ENCODE measurements at places on chromosomes 4 and X.

DNA sequence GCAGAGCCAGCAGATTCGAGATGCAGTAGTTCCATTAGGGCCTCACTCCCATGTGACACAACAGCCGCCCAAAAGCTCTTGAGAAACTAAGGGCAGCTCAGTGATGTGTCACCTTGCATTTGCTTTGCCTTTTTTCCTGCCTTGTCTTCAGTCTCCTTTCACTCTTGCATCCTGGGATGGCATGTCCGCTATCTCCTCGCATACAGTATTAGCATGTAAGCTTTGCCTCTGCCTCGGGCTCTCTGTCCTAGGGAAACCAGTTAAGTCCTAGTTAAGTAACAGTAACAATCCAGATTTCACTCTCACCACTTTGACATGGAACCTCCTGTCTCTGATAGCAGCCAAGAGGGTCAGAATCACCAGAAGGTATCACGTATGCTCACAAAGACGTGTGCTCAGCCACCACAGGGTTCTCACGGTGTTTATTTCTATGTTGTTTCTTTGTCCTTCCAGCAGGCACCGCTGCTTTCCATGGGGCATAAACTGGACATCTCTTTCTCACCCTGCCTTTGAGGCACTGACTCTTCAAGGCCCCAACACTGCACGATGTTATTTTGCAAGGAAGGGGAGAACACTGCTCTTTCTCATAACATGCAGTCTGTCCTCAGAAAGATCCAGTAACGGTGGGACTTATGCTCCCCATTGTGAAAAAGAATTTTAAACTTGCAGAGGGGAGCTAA lies 26.7 kb upstream of the SORBS2 start:
- no peak for DNase-seq

DNA sequence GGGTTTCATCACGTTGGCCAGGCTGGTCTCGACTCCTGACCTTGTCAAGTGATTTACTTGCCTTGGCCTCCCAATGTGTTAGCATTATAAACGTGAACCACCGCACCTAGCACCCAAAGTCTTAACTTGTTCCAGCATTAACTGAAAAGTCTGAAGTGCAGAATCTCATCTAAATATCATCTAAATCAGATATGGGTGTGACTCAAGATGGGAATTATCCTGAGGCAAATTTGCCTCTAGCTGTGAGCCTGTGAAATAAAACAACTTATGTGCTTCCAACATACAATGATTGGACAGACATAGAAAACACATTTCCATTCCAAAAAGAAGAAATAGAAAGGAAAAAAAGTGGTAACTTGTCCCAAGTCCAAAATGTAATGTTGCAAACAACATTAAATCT lies 641.1 kb upstream of the ATOH1 start:
- no peak for DNase-seq

- DNase-seq, result no peak
Measured at GRCh38 chr4:153074486-153074885, 129.8 kb upstream of the TRIM2 start.

- DNase-seq, result no peak
Measured at GRCh38 chr4:17535242-17535641, 20.3 kb downstream of the CLRN2 start.

- DNase-seq, result no peak
Measured at GRCh38 chr4:73019462-73020047, 50.0 kb downstream of the COX18 start.

DNA sequence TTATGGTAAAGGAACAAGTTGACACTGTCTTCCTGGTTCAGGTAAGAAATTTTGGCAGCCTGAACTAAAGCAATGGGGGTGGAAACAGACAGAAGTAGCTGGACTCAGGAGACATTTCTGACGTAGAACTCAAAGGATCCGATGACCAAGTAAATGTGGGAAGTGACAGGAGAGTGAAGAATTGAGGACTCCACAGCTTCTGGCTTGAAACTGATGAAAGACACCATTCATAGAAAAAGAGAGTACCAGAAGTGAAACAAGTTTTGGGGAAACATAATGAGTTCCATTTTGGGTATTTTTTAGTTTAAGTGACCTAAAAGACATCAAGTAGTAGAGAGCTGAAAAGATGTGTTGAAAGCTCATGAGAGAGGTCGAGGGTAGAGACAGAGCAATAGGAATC lies 5.7 kb downstream of the FAM120C start:
- no peak for DNase-seq

DNA sequence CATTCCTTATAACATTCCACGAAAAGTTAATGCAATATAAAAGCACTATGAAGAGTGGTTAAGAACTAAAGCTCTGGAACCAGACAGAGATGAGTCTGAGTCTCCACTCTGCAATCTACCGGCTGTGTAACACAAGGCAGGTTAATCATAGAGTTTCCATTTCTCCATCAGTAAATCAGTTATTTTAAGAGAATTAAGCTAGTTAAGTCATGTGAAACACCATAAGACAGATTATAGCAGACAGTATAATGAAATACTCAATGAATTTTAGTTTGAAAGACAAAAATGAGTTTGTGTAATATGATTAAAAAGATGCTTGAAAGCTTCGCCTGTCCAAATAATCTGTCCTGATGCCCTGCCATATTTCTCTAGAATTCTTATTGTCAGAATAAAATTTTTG lies 282.6 kb upstream of the ACTRT1 start:
- DNase-seq, result no peak

- DNase-seq, result no peak
Measured at GRCh38 chr4:87977521-87978278, 2.2 kb downstream of the SPP1 start.

DNA sequence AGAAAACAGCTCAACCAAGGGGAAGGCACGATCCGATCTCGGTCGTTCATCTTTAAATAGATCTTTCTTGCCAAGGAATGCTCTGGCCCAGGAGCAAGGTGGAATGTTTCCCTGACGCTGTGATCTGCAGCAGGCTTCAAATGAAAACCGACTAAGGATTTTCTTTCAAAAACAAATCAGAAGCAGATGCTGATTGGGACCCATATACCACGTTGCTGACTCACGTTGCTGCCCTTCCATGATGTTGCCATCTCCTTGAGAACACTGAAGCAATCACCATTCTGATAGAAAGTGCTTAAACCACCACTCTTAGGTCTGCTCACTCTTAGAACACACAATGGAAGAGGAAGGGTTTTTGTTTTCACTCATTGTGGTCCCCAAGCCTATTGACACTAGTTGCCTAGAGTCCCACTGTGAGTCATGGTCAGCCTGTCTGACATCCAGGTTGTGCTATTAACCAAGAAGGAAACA lies 26.1 kb downstream of the LAMTOR3 start:
- DNase-seq, result no peak

- no peak for DNase-seq
Measured at GRCh38 chr4:133618963-133619362, 469.9 kb downstream of the PCDH10 start.

DNA sequence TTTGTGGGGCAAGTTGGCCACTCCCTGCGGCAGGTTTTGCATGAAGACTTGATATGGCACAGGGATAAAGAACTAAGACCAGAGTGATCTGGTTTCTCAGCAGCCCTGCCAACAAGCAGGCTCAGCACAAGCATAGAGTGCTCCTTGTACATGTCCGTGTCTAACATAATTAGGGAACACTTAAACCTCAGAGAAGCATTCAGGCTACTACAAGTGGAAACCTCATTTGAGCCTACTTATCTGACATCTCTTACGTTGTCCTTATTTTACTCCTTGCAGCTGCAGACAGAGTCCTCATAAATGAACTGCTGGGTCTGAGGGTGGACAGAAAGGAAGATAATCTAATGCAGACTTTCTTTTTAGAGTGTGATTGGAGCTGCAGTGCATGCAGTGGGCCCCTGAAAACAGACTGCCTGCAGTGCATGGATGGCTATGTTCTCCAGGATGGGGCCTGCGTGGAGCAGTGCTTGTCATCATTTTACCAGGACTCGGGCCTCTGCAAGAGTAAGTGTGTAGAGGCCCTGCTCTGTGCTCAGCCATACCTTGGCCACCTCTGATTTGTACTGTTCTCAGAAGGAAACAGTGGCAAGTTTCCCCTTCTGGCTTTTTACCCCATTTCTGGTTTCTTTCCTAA lies 179.1 kb upstream of the ANXA3 start:
- DNase-seq, result no peak

DNA sequence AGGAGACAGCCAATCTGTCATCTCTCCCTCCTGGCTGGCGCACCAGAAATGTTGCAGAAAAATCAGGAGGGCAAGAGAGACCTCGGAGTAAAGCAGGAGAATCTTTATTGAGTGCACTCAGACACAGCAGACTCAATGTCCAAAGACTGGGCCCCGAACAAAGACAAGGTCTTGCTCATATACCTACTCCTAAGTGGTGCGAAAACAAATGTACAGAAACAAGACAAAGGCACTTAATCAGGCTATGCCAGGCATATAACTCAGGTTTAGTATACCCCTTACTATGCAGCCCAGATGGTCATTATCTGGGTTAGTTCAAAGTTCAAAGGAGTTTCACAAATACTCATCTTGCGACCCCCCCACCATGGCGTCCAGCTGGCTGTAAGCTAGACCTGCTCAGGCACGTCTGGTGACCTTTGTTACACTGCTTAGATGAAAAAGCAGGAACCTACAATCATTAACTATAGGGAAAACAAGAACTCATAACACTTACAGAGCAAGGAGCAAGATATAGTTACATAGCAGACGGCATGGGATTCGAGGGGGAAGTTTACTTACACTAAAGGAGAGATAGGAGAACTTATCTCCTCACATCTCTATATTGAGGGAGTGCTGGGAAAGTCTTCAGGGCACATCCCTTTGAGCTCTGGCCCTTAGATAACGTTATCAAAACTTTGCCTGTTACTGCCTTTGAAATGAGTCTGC lies 27.5 kb downstream of the SULT1E1 start:
- DNase-seq, result no peak

GRCh38 chrX:119728487-119728886 lies 29.9 kb upstream of the SOWAHD start:
- no peak for DNase-seq

- DNase-seq, result no peak
Measured at GRCh38 chr4:89439533-89439932, 131.9 kb upstream of the GPRIN3 start.

DNA sequence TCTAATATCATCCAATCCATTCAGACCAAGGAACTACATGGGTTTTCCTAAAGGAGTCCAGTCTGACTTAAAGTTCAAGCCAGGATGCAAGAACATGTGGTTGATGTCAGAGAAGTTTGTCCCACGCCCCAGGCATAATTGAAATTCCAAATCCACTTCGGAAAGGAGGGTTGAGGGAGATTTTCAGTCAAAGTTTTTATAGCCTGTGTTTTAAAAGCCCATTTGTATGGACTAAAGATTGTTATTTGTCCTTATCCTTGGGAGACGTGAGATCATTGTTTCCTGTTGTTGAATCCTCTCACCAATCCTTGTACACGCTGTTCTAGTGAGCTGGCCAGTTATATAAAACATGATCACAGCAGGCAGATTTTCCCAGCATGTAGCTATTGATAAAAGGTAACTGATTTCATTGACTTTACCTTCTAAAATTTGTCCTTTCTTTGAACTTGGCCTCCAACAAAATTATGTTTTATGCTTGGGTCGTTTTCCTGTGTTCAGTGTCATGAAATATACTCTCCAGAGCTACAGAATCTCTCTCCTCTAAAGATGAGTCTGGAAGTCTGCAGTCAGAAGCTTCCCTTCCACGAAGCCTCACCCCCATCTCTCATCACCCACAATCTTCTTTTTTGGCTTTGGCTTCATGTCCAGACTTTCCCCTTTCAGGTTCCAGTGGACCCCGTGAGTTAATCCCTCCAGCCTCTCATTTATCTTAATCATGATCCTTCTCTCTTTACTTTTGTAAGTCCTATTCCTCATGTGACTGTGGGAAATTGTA lies 92.9 kb downstream of the ATP10D start:
- no peak for DNase-seq

- DNase-seq, result no peak
Measured at GRCh38 chr4:143407474-143407873, 70.8 kb downstream of the GAB1 start.

- DNase-seq, result no peak
Measured at GRCh38 chr4:151202851-151203455, 74.0 kb upstream of the PRSS48 start.

GRCh38 chrX:22136711-22137110 lies 104.6 kb downstream of the PHEX start:
- no peak for DNase-seq

DNA sequence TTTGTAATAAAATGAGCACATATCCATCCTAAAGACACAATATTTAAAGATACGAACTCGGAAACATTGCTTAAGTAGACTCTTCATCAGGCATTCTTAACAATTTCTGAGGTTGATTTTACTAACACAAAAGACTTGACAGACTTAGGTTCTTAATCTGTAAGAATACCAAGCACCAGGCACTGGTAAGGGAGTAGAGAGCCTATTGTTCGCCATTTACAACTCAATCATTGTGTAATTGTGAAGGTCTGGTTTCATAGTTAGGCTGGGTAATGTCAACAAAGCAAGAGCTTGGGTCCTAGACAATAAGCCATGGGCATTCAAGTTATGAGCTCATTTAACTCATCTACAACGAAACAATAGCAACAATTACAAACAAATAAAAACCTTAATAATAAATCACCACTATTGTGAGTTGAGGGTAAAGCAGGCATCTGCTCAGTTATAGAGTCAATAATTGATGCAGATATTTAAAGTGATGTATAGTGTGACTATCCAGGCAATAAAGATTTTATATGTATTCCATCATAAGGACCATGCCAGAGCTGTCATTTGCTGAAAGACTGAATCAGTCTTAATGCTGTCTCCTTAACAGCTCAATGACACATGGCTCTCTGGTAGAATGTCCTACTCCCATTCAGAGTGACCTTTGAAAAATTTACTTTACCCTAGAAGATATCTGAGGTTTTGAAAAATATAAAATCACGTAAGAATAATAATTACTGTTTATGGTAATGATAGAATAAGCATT lies 664.0 kb upstream of the PCDH7 start:
- DNase-seq, result no peak

DNA sequence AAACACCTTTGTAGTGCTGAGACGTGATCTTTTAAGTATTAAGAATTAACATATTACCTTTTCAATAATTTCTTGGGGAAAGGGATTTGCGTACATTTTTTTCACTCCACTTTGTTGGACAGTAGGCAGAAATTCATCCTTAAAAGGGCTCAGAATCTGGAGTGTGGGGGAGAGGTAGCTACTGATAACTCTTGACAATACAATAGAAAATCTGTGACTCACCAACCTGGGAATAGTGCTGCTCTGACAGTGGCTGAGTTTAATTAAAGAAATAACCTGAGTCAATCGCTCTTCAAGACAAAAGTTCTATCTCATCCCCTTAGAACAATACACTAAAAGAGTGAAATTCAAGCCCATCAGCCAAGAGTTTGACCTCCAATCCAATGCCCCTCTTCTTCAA lies 60.2 kb downstream of the SLC9A7 start:
- DNase-seq, result no peak

- no peak for DNase-seq
Measured at GRCh38 chrX:137479386-137479785, 86.5 kb upstream of the ZIC3 start.

GRCh38 chr4:33453436-33453835 lies 2733.3 kb downstream of the PCDH7 start:
- no peak for DNase-seq

DNA sequence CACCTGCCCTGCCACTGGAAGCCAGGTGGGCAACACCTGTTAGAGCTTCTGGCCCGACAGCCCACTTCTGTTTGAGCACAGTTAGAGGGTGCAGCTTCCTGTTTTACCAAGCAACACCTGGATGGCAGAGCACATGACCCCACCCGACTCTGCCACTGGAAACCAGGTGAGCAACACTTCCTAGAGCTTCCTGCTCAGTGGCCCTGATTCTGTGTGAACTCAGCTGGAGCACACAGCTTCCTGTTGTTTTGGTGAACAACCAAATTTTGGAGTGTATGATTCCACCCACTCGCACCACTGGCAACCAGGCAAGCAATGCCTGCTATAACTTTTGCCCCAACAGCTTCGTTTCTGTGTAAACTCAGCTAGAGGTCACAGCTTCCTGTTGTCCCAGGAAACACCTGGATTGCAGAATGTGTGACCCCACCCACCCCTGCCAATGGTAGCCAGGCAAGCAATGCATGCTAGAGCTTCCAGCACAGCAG lies 163.8 kb upstream of the KLF8 start:
- DNase-seq, result no peak
